ENCODE measurements at places on chromosomes 1 and 21.

GRCh38 chr1:221773383-221773782 is 31.5 kb upstream of the DUSP10 start:
- no peak for DNase-seq

- DNase-seq, result peak; percentile 44
These were observed 18.7 kb downstream of the TMEM53 start for GRCh38 chr1:44655609-44656008.

- DNase-seq, result no peak
These were observed 132.7 kb upstream of the IPO9 start for GRCh38 chr1:201696217-201696761.

- no peak for DNase-seq
These were observed 104.4 kb downstream of the UCHL5 start for GRCh38 chr1:192954705-192955265.
